ENCODE measurements at places on chromosomes 6 and 20. TPM values are rescaled to one million over a fixed set of nuclear protein-coding genes. Genes with fewer than 3 reads are reported as not detected.
A peak's percentile ranks its signal among the peaks of the same experiment; 100 is the strongest.

- no peak for DNase-seq
Observed at GRCh38 chr6:15200087-15200486, 45.8 kb upstream of the JARID2 start.

DNA sequence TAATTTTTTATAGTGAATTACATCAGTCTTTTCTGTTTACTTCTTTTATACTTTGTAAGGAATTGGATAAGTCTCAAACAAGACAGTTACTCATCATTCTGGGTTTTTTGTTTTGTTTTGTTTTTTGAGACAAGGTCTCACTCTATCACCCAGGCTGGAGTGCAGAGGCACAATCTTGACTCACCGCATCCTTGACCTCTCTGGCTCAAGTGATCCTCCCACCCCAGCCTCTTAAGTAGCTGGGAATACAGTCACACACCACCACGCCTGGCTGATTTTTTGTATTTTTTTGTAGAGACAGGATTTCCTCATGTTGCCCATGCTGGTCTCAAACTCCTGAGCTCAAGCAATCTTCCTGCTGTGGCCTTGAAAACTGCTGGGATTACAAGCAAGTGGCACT is 524.3 kb downstream of the EYS start:
- DNase-seq, result peak; percentile 8

DNA sequence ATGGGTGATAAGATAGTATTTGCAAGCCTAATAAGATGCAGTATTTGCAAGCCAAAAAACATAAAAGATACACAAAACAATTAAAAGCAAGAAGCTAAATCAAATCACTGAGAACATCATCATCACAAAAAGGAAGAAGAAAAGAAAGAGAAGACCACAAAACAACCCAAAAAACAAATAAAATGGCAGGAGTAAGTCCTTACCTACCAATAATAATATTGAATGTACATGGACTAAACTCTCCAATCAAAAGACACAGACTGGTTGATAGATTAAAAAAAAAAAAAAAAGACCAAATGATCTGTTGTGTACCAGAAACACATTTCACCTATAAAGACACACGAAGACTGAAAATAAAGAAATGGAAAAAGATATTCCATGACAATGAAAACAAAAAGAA is 37.7 kb downstream of the ECHDC1 start:
- no peak for DNase-seq

DNA sequence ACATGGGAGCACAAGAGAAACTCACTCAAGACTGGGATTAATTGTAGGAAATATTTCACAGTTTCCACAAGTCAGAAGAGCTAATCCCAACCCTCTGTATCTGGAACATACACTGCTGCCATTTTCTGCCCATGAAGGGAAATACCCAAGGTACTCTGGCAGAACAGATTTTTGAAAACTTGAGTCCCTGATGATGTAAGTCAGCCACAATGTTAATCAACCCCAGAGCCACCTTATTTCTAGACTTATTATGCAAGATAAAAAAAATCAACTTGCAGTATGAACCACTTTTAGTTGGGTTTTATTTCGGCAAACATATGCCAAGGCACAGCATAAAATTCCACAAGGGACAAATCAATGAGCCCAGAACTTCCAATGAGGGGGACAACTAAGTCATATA is 141.5 kb downstream of the LY86 start:
- DNase-seq, result no peak

GRCh38 chr6:24900917-24901697 is 34.7 kb downstream of the RIPOR2 start:
- DNase-seq, result no peak

GRCh38 chr6:25833136-25833535 is 1.3 kb upstream of the SLC17A1 start:
- DNase-seq, result no peak

GRCh38 chr6:40075056-40075590 is 140.9 kb upstream of the MOCS1 start:
- no peak for DNase-seq

- DNase-seq, result no peak
Observed at GRCh38 chr6:109183109-109183650, 87.9 kb downstream of the CEP57L1 start.

DNA sequence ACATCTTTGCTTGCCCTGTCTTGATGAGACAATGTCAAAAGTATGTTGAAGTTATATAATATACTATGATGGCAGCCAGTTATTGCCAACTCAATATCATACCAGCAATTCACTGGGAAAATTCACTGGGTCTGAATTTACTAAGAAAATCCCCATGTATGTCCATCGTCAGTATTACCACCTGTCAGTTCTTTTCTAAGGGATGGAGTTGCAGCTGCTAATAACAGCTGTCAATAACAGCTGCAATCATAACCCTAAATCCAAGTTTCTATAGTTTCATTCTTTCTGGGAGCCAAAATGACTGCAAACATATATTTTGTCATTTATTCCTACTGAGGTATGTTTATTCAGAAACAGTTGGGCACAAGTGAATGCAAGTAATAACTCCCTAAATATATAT is 132.6 kb upstream of the RIN2 start:
- DNase-seq, result no peak

DNA sequence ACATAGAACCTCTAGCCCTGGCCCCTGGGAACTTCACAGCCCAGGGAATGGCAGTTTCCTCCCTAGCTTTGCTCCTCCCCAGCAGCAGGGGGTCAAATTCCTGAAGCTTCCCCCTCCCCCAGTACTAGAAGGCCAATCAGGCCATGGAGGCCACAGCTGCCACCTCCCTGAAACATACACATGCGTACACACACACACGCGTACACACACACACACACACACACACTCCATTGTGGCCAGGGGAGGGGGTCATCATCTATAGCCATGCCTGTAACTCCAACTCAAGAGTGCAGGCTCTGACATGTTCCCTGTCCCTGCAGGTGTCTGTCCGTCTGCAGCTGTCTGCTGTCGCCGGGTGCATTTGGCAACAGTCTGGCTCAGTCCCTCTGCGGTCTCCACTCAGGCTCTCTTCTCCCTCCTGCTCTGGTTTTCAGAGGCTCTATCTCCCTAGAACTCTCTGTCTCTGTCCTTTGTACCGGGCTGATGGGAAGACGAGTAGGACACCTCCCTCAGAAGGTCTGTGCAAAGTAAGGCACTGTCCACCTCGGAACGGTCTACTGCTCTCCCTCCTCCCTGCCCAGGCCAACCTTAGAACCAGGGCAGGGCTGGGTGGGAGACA is 1.4 kb downstream of the LRFN2 start:
- DNase-seq, result no peak

DNA sequence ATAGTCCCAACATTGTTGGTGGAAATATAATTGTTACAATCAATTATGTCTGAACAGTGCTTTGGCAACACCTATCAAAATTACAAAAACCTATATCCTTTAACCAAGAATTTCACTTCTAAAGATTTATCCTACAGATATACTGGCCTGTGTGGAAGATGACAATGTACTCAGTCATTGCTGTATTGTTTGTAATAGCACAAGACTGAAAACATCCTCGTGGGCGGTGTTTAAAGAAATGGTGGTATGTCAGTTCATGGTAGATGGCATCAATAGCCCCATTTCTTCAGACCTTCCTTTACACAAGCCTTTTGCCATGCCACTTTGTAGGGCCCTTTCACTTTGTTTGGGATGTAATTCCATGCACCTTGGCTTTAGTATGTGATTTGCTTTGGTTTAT is 9.8 kb upstream of the TPBG start:
- no peak for DNase-seq

DNA sequence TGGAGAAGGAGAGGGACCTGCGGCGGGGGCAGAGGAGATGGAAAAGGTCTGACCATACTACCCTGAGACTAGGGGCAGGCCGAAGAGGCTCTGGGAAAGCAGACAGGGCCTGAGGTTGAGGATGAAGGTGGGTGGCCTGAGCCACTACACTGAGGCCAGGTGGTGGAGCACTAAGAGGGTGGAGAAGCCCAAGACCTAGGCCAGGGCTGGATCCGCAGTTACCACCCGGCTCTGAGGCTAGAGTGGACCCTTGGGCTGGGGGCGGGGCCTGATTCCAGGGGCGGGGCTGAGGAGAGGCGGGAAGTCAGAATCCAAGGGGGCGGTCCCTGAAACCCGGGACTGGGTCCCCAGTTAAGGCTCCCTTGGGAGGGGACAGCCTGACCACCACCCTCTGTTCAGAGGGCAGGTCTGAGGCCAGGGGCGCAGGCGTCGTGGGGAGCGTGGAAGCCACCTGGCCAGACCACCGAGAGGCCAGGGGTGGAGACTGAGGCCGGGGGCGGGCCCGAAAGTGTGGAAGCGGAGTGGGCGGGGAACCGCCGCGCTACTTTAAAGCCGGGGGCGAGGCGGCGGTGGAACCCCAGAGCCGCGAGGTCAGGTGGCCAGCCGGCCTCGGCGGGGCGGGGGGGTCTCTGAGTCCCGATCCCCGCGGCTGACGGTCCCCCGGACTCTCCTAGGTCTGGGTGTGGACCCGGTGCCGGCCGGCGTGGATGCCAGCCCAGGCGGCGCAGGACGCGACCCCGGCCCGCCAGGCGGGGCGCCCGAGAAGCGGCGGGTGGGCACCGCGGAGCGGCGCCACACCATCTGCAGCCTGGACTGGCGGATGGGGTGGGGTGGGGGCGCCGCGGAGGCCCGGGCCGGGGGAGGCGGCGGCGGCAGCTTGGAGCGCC is 8.3 kb downstream of the CCM2L start:
- DNase-seq, result peak; percentile 35

DNA sequence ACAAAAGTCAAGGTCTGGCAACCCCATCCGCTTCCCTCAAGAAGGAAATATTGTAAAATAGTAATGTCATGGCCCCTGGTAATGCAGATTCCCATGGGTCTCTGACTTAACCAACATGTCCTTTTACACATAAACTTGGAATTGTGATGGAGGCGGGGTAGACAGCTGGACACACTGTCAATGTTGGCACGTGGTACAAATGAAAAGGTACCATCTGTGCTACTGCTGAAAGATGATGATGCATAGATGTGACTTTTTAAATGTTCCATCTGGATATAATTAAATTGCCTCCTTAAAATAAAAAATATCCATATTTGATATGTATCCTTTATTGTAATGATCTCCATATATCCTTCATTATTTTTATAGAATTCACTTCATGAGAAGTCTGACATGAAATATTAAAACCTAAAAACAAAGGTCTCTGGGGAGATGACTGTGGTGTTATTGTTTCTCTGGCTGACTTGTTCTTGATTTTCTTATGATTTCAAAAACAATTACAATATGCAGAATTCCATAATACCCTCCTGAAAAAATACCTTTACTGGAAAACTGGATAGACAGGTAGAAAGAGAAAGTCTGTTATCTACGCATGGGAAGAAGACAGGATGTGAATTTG is 104.5 kb downstream of the MKKS start:
- DNase-seq, result no peak

DNA sequence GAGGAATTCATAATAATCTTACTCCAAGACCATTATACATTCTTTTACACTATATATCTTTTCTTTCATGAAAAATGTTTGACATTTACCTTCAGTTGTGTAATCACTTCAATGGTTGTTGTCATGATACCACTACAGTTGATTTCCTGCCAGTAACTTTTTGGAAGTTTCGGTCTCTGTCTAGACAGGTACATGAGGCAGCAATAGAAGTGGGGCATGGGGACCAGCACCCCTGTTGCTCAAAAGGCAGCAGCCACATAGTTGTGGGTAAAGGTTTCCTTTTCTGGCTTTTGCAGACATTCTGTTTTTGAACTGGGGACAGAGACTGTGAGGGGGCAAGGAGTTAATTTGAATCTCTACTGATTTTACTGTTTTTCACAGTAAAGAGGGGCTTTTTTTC is 14.1 kb downstream of the SAMD5 start:
- DNase-seq, result no peak

GRCh38 chr6:5085648-5086293 is 630 bp downstream of the PPP1R3G start:
- DNase-seq, result no peak

Gene UBE2J1
- 19.0 TPM for total RNA-seq

Gene BACH2
- 0.31 TPM for total RNA-seq

Gene DDAH2
- total RNA-seq, result 101 TPM

Gene SLC17A1
- not detected for total RNA-seq

Gene EMILIN3
- total RNA-seq, result not detected

Gene SUPT3H
- 5.9 TPM for total RNA-seq

Gene COQ3
- 19.0 TPM for total RNA-seq

Gene BPI
- total RNA-seq, result 0.10 TPM

Gene SLC4A11
- not detected for total RNA-seq

Gene TAAR8
- not detected for total RNA-seq

Gene PSMB9
- 120 TPM for total RNA-seq
